ENCODE measurements at places on chromosomes 4 and X.
A peak's percentile ranks its signal among the peaks of the same experiment; 100 is the strongest.

- no peak for DNase-seq
- H3K36me3 ChIP-seq = peaks cover 4% of the 10 kb centered on the region
- no peaks in the 10 kb centered on the region for H3K27me3 ChIP-seq
- no peak overlapping the region for H3K27ac ChIP-seq
- H3K4me3 ChIP-seq = no peak overlapping the region
Observed at GRCh38 chr4:150464523-150464922, 117.4 kb upstream of the MAB21L2 start.

GRCh38 chr4:40837094-40837870, 87.5 kb downstream of the NSUN7 start:
- DNase-seq = no peak
- H3K4me3 ChIP-seq = no peak overlapping the region
- no peak overlapping the region for H3K27ac ChIP-seq
- no peaks in the 10 kb centered on the region for H3K36me3 ChIP-seq
- H3K27me3 ChIP-seq = no peaks in the 10 kb centered on the region

- H3K4me1 ChIP-seq = no peaks in the 10 kb centered on the region
- no peaks in the 10 kb centered on the region for H3K27me3 ChIP-seq
- no peaks in the 10 kb centered on the region for H3K36me3 ChIP-seq
Observed at GRCh38 chr4:68718447-68719074, 48.1 kb upstream of the UGT2B15 start.

DNA sequence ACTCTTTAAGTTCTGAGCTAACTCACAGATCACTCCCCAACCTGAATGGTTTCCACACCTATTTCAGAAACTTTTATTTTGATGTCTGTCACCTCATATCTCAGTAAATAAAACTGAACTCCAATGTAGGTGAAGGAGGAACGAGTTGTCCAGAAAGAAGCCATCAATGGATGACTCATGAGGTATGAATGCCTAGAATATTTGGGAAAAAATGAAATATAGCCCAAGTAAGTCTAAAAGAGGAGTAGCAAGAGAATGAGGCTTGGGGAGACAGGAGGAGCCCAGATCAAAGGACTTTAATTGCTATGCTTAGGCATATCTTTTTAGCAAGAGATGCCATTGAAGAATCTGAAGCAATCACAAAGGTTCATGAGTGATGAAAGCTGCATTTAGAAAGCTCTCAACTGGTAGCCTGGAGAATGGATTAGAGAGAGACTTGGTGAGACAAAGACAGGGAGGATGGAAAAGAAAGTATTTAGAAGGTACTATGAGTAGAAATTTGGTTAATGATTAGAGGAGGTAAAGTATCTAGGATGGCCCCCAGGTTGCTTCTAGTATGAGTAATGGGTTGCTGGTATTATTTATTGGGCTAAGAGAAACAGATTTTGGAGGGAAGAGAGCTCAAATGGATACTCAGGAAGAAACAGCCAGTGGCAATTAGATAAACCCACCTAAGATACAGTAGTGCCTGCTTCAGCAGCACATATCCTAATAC, 39.4 kb downstream of the NOCT start:
- no peak overlapping the region for H3K4me3 ChIP-seq
- no peak for DNase-seq
- peak overlapping the region; percentile 35 for H3K27ac ChIP-seq

GRCh38 chrX:133923113-133923512, 62.3 kb downstream of the GPC3 start:
- DNase-seq = peak; percentile 3
- H3K4me1 ChIP-seq = peaks cover 20% of the 10 kb centered on the region
- peak overlapping the region; percentile 83 for H3K27ac ChIP-seq

DNA sequence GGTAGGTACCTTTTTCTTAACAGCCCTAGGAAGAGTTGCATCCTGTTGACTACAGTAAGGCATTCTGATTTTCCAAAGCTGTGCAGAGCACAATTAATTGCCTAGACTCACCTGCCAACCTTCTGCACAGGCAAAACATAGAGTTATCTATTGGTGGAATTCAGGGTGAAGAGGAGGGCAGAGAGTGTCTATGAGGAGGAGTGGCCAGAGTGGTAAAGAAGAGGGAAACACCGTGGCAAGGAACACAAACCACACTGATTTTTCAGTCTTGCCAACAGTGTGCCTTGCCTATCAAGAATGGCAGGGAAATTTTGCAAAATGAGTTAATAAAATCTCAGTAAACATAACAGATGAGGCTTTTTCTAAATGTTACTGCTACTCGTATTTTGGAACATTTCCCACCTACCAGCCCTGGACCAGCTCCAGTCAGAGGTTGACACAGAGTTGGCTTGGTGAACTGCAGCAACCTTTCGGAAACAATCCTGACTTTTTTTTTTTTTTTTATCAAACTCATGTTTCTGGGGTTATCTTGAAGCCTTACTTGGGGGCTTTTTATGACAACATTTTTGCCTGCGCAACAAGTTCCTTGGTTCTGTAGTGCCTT, 67.9 kb upstream of the CAPN6 start:
- peaks cover 64% of the 10 kb centered on the region for H3K27me3 ChIP-seq
- no peak for DNase-seq
- H3K36me3 ChIP-seq = no peaks in the 10 kb centered on the region
- H3K27ac ChIP-seq = no peak overlapping the region
- no peak overlapping the region for H3K4me3 ChIP-seq

GRCh38 chr4:159977907-159978617, 875.2 kb downstream of the RAPGEF2 start:
- no peaks in the 10 kb centered on the region for H3K27me3 ChIP-seq
- no peak for DNase-seq
- H3K27ac ChIP-seq = no peak overlapping the region

DNA sequence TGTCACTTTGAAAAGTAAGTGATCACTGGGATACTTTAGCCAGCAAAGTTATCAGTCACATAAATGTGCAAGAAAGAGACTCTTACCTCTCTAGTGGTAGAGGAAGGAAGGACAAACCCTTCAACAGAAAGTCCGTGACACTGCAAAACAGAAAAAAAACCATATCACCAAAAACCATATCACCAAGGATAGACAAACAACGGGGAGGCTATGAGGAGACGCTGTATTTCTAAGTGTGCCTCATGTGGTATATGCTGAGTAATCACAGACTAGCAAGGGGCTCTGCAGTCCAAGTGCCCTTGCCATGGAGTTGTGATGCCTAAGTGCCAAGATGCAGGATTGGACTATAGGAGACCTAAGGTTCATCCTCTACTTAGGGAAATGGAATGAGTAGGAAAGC, 11.5 kb upstream of the HDAC8 start:
- H3K4me3 ChIP-seq = no peak overlapping the region
- DNase-seq = no peak
- H3K4me1 ChIP-seq = no peaks in the 10 kb centered on the region
- H3K27me3 ChIP-seq = peaks cover 31% of the 10 kb centered on the region
- H3K36me3 ChIP-seq = peaks cover 3% of the 10 kb centered on the region
- H3K27ac ChIP-seq = no peak overlapping the region

All from activated T-cell treated with anti-CD3 and anti-CD28 coated beads, Interleukin-2, amount 50 U/mL, for 72 hours (primary cell).